Coronary artery (tissue), 2 donors: ENCODE measurements at places on chromosomes 7 and 10.

GRCh38 chr7:92768501-92769393 lies 67.6 kb downstream of the CDK6 start:
- no peak for DNase-seq

DNA sequence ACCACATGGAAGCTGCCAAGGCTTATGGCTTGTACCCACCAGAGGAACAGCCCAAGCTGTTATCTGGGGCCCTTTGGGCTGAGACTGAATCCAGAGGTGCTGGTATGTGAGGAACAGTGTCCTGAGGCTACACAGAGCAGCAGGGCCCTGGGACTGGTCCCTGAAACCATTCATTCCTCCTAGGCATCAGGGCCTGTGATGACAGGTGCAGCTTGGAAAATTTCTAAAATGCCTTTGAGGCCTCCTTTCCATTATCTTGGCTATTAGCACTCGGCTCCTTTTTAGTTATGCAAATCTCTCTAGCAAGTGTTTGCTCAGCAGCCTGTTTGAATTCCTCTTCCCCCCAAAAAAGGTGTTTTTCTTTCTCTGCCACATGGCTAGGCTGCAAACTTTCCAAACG lies 1151.7 kb upstream of the LRRN3 start:
- DNase-seq: no peak

DNA sequence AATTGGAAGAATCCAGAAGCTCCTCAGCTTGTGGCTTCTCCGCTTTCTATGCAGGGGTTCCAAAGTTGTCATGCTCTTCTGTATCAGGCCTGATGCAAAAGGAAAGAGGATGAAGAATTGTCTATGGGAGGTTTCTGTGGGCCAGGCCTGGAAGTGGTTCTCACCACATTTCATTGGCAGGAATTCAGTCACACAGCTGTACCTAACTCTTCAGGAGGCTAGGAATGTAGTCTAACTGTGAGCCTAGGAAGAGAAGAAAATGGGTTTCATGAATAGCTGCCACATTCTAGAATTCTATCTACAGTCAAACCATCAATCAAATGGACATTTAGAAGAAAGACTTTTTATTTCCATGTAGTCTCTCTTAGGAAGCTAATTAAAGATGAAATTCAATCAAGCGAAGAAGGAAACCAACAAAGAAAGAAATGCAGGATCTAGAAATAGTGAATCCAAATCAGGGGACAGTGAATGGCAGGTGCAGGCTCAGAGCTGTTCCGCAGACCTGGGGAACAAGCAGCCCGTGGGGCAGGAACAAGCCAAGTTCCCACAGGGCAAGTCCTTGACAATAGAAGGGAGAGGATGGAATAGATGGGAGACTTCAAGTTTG lies 25.4 kb upstream of the USP6NL start:
- no peak for DNase-seq

DNA sequence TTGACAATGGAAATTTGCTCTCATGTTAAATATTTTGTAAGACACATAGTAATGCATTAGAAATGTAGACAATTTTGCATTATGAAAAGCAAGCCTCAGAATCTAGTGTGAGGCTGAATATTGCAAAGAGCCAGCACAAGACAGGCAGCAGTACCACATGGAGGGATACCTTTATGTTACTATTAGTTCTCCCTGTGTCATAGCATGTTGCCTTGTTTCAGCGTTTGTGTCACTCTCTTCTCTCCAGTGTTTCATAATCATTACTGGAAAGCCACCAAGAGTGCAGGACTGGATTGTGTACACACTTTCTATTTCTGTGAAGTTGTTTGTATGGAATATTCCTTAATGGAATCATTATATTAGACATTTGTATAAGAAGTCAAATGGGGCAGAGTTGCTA lies 8.5 kb downstream of the AHR start:
- DNase-seq: no peak

DNA sequence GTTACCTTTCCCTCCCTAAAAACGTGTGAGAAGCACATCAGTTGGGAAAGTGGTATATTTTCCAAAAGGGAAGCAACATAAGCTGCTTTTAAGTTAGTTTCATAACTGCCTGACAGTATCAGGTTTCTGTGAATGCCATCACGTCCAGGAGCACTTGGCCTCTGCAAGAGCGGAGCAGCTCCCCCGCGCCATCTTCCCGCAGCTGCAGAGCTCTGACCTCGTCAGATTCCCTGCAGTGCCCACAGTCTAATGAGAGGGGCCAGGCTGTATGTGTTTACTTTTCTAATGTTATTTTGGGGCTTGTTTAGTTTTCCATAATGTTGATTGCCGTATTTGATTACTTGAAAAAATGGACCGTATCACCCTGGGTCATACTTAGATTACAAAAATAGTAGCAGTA lies 74.2 kb downstream of the MGMT start:
- no peak for DNase-seq

DNA sequence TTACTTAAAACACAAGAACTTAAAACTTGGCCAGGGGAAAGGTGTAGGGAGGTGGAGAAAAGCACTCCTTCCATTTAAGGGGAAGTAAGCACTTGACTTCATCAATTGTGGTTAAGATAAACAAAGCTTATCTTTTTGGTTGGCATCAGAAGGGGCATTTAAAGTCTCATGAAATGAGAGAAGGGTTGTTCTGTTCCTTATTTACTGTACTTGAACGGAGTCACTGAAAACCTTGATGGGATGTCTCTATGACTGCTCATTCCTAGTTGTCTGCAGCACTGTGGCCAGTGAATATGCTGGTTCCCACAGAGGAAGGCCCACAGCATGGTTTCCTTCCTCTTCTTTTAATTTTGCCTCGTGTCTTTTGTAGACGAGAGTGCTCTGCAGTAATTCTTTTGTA lies 229.3 kb downstream of the AUTS2 start:
- no peak for DNase-seq

- no peak for DNase-seq
These were observed 23.4 kb upstream of the DPYSL4 start for GRCh38 chr10:132163278-132163765.

DNA sequence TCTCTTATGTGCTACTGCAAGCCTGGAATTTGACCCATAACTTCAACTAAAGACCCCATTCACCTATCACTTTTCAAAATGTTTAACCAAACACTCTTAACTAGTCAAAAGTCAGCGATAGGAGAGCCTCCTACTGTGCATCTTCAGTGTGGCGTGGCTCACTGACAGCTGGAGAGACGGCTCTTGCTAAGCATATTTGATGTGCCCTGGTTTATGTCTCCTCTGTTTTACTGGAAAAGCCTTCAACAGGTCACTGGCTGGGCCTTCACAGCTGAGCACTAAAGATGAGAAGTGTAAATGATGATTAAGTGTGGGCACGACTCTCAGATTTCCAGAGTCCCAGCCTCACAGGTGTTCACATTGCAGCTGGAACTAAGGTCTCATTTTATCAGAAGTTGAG lies 472.1 kb downstream of the SEMA3D start:
- no peak for DNase-seq

- no peak for DNase-seq
These were observed 19.5 kb upstream of the RHEB start for GRCh38 chr7:151539088-151539671.

- DNase-seq: no peak
These were observed 220.5 kb downstream of the CCSER2 start for GRCh38 chr10:84548869-84549268.

DNA sequence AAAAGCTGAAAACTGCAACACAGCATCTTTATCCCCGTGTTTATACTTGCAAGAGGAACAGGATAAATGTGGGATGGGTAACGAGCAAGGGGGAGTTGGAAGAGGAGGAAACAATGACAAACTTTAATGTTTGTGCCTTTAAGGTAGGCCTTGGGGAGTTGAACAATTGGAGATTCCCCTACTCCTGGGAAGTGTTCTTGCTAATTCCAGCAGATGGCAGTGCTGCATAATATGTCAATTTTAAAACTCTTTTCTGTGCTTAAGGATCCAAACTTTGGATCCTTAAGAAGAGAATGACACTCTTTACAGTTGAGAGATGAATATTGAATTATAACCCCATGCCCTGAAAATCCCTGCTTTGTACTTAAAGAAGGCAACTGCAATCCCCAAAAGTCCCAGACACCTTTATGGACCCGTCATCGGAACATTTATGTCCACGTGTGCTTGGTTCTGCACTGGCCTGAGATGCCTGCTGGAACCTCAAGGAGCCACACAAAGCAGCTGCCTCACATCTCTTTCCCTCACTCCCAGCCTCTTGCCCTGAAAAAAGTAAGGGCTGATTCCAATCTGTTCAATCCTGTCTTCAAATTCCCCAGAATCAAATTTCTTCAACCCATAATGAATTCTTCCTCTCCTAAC lies 12.0 kb downstream of the IFIT5 start:
- DNase-seq: no peak
